Activated gamma-delta T cell (primary cell): ENCODE measurements at places on chromosomes 12 and 14.

DNA sequence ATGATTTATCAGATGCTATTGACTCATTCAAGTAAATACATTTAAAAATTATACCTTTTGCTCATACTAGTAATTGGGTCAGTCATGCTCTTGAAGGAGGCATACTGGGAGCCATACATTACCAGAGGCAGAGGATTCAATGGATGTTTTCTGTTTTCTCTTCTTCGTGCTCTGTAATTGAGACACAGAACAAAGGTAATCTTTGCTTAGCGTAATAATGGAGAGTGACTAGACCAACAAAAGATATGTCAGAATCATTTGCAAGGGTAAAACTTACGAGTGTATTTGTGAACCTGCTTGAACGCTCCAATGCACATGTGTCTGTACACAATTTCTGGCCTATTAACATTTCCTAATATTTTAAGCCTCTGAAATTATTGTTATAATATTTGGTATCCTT lies 296.4 kb downstream of the FOXG1 start:
- DNase-seq: no peak

DNA sequence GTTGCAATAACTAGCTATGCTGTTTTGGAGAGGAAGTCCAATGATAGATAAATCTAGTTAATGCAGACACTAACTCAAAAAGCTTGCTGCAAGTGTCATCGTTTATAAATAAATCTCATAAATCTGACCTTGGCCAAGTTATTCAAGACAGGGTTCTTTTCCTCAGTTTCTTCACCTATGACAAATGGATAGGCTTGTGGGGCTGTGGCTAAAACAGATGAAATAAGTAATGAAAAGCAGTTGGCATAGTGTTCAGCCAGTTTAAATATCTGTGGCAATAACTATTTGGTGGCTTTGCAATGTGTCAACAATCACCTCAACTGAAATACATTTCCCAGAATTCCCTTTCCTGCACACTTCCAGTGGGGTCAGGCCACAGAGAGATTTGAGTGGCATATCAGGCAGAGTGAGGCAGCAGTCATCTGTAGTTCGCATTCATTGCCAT lies 169.9 kb downstream of the DYRK2 start:
- DNase-seq: no peak

DNA sequence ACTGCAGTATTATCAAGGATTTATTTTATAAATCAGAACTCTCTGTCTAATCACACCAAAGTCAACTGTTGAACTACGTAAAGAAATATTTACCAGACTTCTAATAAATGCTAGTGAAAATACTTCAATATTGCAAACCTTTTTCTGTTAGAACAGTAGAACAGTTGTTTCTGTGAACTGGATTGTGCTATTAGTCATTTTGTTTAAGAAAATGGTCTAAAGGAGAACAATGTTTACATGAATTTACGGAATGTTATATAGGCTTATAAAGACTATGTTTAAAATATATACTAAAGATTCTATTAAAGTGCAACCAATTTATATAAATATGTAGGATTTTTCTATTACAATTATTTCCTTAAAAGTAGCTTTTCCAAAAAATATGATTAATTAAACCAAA lies 471.4 kb downstream of the FSCB start:
- DNase-seq: no peak

- DNase-seq: no peak
Measured at GRCh38 chr14:53360829-53361228, 207.7 kb upstream of the DDHD1 start.

DNA sequence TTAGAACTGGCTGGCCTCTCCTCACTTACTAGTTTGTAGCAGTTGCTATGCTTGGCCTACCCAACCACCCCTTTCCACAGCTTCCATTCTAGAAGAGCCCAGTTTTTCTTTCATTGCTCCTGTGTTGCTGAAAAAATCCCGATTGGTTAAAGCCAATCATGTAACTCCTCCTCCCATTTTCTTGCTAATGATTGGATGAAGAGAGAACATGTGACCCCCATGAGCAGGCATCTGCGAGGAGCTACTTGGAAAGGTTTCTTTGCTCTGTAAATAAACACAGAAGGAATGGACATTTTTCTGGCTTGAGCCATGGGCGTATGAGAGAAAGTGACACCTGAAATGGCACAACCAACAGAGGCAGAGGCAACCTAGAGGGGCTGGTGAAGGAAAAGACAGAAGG lies 773.8 kb upstream of the TBX3 start:
- no peak for DNase-seq

DNA sequence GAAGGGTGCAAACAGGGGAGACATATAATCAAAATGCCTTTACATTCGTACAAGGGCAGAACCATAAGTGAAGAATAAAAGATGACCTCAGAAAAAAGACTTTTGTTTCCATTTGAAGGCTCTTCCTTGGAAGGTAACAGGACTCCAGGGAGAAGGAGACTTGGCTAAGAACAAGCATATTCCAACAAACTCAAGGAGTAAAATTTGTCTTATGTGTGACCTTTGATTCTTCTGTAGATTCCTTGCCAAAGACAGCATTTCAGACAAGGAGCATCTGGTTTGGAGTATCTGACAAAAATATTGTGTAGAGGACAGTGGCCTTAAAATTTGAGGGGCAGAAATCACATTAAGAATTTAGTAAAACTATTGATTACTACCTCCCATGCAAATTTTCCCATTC lies 991.9 kb downstream of the FLRT2 start:
- no peak for DNase-seq

GRCh38 chr14:20376071-20376588 lies 32.7 kb downstream of the PARP2 start:
- no peak for DNase-seq

DNA sequence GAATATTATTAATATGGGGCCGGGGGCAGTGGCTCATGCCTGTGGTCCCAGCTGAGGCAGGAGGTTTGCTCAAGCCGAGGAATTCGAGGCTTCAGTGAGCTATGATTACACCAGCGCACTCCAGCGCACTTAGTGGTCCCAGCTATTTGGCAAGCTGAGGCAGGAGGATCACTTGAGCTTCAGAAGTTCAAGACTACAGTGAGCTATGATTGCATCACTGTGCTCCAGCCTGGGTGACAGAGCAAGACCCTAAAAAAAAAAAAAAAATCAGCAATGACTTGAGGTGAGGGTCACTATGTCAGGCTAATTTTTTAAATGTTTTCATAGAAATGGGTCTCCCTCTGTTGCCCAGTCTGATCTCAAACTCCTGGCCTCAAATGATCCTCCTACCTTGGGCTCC lies 243.4 kb downstream of the RBM19 start:
- no peak for DNase-seq

DNA sequence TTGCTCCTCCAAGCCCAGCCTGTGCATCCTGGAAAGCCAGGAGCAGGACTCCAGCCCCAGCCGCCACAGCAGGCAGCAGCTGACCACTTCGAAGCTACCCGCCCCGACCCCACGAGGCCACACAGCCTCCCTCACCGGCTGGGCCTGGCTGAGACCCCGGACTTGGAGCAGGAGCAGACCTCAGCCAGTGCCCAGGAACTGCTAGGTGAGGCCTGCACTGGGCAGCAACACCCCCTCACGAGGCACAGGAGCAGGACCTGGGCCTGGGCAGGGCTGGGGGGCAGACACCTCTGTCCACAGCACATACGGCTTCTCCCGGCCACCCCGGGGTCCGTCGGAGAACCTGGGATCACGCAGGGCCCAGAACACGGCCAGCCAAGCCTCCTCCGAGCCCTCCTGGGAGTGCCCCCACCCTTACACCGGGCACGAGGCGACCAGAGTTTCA lies 137.4 kb upstream of the C14orf180 start:
- DNase-seq: no peak

- DNase-seq: no peak
Measured at GRCh38 chr14:89707086-89707485, 247.4 kb downstream of the EFCAB11 start.

- no peak for DNase-seq
Measured at GRCh38 chr12:109962398-109962797, 33.8 kb downstream of the GIT2 start.

DNA sequence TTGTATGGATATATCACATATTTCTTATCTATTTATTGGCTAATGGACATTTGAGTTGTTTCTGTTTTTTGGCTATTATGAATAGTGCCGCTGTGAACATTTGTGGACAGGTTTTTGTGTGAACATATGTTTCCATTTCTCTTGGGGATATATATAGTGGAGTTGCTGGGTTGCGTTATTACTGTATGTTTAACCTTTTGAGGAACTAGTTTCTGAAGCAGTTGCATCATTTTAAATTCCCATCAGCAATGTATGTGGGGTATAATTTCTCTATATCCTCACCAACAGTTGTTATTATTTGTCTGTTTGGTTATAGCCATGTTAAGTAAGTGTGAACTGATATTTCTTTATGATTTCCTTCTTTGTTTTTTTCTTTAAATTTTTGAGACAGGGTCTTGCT lies 10.7 kb downstream of the TCTN2 start:
- no peak for DNase-seq

DNA sequence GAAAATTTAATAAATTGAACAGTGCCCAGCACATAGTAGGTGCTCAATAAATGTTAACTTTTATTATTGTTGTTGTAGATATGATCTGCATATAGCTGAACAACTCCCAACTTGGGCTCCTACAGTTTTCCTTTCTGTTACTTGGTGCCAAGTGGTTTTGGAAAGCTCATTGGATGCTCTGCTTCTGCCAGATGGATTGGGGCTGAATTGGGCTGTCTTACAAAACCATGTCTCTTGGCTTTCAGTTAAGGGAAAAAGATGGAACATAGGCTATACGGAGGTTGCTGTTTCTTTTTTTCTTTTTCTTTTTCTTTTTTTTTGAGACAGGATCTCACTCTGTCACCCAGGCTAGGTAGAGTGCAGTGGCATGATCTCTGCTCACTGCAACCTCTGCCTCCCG lies 140.7 kb upstream of the PWP1 start:
- no peak for DNase-seq

- DNase-seq: no peak
Measured at GRCh38 chr14:29446971-29447370, 480.7 kb downstream of the PRKD1 start.

- no peak for DNase-seq
Measured at GRCh38 chr12:122064025-122064777, 14.4 kb upstream of the MLXIP start.

DNA sequence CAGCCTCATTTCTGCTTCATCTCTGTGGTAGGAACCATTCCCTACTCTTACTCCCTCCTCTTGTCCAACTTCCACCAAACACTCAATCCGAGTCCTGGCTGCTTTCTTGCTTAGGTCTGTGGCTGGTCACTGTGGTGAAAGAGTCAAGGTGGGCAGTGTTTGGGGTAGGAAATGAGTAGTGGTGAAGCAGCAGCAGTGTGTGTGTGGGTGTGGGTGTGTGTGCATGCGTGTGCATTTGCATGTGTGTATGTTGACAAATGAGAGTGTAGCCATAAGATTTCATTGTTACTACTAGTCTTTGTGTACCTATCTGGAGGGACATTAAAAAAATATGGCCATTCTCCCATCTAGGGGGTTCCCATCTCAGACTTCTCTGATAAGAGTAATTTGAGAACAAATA lies 78.6 kb upstream of the SCN8A start:
- no peak for DNase-seq

GRCh38 chr12:3034067-3034750 lies 43.0 kb upstream of the TSPAN9 start:
- no peak for DNase-seq

DNA sequence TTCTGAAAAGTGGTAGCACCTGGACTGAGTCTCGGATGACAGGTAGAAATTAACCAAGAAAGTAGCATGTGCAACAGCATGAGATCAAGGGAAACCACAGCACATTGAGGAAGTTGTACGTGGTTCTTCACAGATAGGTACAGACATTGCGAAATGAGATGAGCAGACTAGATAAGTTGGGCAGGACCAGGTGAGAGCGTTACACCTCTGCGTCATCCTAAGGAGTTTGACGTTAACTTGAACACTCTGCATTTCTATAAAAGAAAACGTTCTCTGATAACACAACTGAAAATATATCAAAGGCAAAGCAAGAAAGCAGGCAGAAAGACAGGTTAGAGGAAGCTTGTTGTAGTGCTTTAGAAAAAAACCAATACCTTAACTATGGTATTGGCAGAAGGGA lies 98.5 kb upstream of the RASSF8 start:
- DNase-seq: no peak

DNA sequence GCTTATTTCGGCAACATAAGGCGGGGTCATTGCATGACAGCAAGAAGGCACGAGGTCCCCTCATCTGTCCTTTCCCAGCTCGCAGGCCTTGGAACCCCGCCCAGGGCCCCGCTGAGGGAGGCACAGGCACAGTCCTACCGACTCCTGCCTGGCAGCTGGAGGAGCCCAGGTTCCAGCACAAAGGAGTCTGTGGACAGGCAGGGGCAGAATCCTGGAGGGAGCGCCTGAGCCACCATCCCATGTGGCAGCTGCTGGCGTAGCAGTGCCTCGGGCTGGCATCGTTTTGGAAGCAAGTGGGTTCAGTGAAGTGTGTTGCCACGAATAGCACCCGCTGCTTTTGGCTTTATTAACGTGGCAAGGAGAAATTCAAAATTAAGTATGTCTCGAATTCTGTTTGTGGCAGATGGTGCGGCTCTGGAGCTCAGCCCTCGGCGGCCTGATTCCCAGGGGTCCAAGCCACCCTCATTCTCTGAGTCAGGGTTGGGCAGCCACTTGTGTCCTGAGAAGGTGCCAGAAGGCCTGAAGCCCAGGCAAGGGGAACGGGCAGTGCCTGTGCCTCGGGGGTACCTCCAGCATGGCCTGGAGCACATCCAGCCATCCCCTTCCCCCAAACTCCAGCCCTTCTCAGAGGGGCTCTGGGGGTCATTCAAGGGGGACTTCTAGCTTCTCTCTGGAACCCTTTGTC lies 35.9 kb downstream of the SLC8B1 start:
- no peak for DNase-seq

DNA sequence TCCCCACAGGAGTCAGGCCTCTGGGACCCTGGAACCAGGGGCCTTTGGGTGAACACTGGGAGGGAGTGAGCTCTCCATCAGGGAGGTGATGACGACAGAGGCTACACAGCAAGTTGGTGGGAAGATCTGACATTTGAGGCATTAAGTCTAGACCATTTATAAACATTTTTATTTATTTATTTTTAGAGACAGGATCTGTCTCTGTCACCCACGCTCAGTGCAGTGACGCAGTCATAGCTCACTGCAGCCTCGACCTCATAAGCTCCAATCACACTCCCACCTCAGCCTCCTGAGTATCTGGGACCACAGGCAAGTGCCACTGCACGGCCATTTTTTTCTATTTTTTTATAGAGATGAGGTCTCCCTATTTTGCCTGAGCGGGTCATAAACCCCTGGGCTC lies 53.6 kb downstream of the TEAD4 start:
- DNase-seq: no peak

- no peak for DNase-seq
Measured at GRCh38 chr12:114998750-114999128, 314.8 kb upstream of the TBX3 start.

- no peak for DNase-seq
Measured at GRCh38 chr12:111841236-111841749, 735 bp upstream of the MAPKAPK5 start.
